Cerebellar cortex (tissue), 1 donor: ENCODE measurements at places on chromosomes 4 and X.
A peak's percentile ranks its signal among the peaks of the same experiment; 100 is the strongest.

DNA sequence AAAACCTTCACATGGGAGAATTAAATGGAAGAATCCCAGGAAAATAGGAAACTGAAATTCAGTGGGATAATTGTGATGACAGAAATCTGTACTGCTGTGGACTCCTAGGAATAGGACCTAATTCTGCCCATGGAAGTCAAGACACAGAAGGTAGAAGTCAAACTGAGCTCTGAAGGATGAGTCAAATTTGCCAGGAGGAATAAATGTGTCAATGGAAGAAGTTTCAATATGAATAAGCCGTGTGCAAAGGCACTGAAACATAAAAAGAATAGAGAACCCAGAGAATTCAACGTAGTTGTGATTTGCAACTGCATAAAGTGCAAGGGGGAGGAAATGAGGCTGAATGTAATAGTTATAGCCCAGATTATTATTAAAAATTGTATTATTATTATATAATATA lies 11.6 kb downstream of the ENAM start:
- no peak for DNase-seq

- no peak for DNase-seq
These were observed 150.3 kb upstream of the MAOA start for GRCh38 chrX:43505769-43506168.

- DNase-seq, result no peak
These were observed 92.4 kb downstream of the ARHGAP10 start for GRCh38 chr4:147824316-147824715.

DNA sequence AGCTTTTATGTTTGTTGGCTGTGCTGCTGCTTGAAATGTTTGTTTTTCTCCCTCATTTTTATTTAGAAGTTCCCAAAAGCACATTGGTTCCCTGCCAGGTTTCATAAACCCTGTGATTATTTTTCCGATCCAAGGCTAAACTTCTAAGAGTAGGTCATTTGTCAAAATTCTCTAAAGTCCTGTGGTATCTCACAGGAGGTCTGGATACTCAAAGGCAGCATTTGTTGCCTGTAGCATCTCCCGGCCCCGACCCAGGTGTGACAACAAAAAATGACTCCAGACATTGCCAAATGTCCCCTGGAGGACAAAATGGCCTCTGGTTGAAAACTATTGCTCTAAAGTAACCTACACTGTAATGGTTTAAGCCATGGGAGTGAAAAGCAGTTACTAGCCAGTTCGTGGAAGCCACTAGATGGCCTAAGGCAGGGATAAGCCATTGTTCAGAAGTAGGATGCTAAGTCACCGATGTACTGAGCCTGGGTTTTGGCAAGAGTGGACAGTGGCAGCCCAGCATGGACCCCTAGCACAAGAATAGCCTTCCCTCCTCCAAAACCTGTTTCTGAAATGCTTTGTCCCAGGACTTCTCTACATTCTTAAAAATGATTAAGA lies 256.1 kb downstream of the THOC2 start:
- DNase-seq, result no peak

- no peak for DNase-seq
These were observed 99.8 kb downstream of the ARHGAP10 start for GRCh38 chr4:147831551-147832171.

GRCh38 chr4:185272245-185272644 lies 62.8 kb downstream of the SNX25 start:
- DNase-seq, result no peak

GRCh38 chrX:129659861-129660260 lies 5.1 kb upstream of the APLN start:
- DNase-seq, result no peak

DNA sequence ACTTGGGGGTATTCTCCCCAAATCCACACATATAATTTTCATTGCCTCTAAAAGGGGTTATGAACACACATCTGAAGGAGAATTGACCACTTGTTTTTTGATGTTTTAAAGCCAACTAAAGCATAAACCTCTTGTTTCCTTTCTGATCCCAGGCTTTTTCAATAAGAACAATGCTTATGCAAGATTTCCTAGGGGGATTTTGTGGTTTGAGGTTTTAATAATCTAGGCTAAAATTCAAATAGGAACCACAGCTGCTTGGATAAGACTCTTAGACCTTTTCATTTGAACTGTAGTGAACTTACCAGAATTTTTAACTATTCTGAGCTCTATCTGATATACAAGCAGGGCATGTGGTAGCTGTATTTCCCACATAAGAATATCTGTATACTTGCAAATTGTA lies 651.1 kb downstream of the ANKRD50 start:
- DNase-seq, result no peak

- DNase-seq, result no peak
These were observed 11.0 kb downstream of the ATP5ME start for GRCh38 chr4:663046-663437.

GRCh38 chr4:85081196-85081595 lies 114.7 kb upstream of the WDFY3 start:
- no peak for DNase-seq

DNA sequence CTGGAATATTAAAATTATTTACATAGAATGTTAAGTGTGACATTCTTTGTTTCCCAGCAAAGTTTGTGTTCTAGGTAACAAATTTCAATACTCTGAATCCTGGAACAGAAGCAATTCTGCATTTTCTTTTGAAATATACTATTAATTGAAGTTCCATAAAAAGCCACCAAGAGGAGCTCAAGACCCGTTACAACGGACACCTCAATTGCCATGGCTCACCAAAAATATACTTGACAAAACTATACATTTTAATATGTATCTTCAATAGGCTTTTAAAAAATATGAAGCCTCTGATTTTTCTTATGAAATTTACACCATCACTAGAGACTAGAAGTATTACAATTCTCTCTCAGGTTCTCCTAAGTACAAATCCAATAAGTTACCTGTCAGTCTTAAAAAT lies 111.4 kb downstream of the NYX start:
- DNase-seq, result peak; percentile 13

- DNase-seq, result no peak
These were observed 83.9 kb upstream of the ZNF827 start for GRCh38 chr4:146022541-146022940.

DNA sequence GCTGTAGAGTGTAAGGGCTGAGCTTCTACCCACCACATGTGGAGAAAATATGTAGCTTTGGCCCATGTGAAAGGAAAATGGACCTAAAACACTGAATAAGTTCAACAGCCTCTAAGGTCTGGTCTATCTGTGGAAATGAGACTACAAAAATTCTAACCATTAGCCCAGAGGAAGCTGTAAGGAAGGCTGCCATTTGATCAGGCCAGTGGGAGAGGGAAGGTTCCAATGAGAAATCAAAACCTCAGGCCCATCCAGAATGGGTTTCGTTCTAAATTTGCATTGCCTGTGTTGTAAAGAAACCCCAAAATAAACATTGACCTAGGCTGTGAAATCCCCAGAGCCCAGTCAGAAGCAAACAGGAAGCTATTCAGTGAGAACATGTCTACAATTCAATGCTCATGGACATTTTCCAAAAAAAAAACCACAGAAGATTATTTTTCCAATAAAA lies 320.4 kb upstream of the SLC7A11 start:
- DNase-seq, result no peak

DNA sequence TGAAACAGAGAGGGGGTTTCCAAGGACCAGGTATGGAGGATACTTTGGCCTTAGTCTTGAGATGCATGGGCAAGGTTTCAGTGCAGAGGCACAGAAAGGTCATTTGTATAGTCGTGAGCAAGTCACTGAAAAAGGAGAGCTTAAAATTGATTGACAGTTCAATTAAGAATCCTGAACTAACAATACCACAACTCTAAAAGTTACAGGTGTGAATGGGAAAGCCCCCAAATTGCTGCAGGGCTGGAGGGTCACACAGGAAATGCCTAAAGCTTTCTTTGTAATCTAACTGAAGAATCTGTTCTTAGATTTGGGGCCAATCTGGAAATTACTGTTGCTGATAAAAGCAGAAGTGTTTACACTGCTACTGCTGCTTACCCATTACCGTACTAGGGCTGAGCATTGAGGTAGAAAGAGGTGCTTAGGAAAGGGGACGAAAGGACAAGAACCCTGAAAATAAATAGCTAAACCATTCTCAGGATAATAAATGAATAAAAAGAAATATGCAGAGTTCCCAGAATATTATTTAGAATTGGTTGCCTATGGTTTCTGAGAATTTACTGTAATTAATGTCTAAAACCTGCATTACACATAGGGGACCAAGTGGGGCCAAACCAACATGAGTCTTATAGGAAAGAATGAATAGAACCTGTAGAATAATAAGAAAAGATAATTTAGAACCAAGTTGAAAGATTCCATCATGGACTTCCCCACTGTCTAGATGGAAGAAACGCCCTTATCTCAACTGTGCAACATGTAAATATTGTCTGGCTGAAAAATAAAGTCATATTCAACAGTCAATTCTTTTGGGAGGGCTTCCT lies 91.9 kb upstream of the PPP1R2C start:
- no peak for DNase-seq

- no peak for DNase-seq
These were observed 166.1 kb downstream of the DMD start for GRCh38 chrX:33045245-33045644.

- no peak for DNase-seq
These were observed 156.1 kb upstream of the EOLA2 start for GRCh38 chrX:150094375-150094774.

DNA sequence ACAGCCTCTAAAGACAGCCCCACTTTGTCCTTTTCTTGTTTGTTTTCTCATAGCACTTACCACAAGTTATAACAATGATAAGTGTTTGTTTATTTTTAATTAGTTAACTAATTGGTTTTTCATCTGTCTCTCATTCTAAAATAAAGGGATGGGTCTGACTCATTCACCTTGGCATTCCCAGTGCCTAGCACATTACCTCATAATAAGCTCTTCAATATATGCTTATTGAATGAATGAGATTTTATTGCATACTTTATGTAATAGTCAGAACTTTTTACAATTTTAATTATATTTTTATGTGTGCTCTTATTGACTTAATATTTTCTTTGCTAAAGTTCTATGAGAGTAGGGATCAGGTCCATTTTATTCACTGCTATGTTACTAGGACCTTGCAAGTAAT lies 22.8 kb upstream of the PRKG2 start:
- no peak for DNase-seq

- no peak for DNase-seq
These were observed 318.2 kb downstream of the PPP1R2C start for GRCh38 chrX:42459735-42460134.

DNA sequence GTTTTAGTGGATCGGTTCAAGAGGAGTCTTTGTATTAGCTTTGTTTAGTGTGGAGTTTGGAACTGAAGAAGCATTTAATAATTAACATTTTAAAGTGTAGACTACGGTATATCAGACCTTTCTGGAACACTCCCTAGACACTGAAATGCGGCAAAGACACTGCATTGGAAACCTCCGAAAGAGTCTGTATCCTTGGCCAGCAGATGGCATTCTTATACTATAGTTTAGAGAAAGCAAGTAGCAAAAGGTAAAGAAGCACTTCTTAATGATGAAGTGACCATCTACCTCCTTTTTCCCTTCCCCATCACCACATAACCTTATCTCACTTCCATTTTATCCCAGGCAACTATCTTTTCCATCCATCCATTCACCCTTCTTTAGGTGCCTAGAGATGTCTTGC lies 7.6 kb downstream of the FABP2 start:
- peak; percentile 57 for DNase-seq

DNA sequence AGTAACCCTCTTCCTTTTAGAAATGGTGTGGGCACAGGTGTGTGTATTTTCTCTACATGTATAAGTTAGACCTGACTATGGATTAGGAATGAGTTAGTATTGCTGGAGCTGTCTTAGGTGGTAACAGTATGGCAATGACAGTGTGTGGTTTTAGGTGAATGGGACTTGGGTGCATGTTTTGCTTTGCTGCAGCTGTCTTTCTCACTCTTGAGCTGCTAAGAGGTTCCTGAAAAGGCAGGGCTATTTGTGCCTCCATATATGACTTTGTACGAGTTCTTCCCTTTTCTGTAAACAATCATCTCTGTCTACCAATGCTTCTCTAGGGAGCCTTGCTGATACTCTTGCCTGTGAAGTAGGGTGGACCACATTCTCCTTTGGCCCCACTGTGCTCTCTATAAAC lies 234.8 kb upstream of the HHIP start:
- no peak for DNase-seq

DNA sequence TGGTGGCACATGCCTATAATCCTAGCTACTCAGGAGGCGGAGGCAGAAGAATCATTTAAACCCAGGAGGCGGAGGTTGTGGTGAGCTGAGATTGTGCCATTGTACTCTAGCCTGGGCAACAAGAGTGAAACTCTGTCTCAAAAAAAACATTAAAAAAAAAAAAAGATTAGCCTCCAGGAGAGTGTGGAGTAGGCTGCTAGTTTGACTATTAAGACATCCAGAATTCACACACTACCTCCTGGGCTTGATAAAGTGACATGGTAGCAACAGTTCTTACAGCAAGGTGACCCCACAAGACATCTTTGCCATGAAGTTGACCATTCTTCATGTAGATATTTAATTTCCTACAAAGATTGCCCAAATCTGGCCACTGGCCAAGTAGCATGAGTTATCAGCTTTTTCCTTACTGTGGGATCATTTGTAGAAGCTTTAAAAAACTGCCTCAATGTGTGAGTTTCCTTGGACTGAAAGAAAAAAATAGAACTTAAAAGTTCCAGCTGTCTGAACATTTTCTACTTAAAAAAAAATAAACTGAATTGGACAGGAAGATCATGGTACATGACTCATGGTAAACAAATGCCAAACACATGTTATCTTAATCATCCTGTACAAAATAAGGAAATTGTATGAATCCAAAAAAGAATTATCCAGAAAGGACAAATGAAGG lies 35.3 kb upstream of the SPRY1 start:
- no peak for DNase-seq

- DNase-seq, result no peak
These were observed 108.5 kb downstream of the ZNF330 start for GRCh38 chr4:141329174-141329569.

- no peak for DNase-seq
These were observed 28.5 kb upstream of the FGF5 start for GRCh38 chr4:80237992-80238391.

DNA sequence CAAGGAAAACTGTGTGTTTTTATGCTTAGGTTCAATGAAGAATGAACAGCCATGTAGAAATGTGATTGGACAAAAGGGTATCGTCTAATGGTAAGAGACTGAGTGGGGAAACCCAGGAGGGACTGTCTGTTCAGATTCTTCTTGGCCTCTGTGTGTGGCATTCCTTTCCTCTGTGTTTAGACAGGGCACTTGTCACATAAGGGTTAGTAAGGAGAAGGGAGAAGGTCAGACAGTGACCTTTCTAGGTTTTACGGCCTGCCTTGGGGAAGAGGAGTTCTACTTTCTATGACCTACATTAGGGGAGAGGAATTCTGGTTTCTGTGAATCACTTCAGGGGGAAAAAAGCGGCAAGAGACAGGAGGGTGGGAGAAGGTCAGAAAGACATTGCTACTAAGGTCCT lies 119.5 kb downstream of the GC start:
- DNase-seq, result no peak

- no peak for DNase-seq
These were observed 21.3 kb downstream of the ALPK1 start for GRCh38 chr4:112318239-112319142.

GRCh38 chr4:148795156-148795864 lies 353.1 kb upstream of the NR3C2 start:
- DNase-seq, result no peak

GRCh38 chrX:30010471-30010870 lies 204.9 kb upstream of the MAGEB2 start:
- DNase-seq, result no peak
